ENCODE measurements at places on chromosomes 1 and 21. TPM values are rescaled to one million over a fixed set of nuclear protein-coding genes. Genes with fewer than 3 reads are reported as not detected.

DNA sequence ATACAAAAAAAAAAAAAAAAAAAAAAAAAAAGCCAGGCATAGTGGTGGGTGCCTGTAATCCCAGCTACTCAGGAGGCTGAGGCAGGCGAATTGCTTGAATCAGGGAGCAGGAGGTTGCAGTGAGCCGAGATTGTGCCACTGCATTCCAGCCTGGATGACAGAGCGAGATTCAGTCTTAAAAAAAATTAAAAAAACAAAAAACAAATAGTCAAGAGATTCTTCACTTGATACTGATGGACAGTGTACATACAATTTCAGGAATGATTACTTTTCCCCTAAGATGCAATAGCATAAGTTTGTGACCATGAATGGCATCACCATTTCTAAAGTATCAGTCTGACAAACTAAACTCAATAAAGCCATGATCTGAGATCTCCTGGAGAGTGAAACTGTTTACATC lies 60.8 kb upstream of the IVNS1ABP start:
- no peak overlapping the region for H3K4me3 ChIP-seq
- peaks cover 7% of the 10 kb centered on the region for H3K27me3 ChIP-seq
- peaks cover 15% of the 10 kb centered on the region for H3K4me1 ChIP-seq
- no peaks in the 10 kb centered on the region for H3K36me3 ChIP-seq
- DNase-seq: no peak

DNA sequence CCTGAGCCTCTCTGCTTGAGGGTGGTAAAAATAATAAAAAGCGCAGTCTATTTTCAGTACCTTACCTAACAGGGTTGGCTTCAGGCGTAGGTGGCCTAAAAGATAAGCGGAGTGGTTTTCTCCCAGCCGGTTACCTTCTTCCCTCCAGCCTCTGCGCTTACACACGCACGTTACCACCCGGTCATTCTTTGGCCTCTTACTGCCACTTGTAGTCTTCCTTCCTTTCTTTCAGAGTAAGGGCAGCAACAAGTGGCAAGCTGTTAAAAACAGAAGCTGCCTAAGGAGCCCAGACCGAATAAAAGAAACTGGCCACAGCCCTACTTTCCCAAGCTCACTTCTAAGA lies 35.4 kb downstream of the CLCA1 start:
- peaks cover 12% of the 10 kb centered on the region for H3K4me1 ChIP-seq
- peaks cover 13% of the 10 kb centered on the region for H3K27me3 ChIP-seq

DNA sequence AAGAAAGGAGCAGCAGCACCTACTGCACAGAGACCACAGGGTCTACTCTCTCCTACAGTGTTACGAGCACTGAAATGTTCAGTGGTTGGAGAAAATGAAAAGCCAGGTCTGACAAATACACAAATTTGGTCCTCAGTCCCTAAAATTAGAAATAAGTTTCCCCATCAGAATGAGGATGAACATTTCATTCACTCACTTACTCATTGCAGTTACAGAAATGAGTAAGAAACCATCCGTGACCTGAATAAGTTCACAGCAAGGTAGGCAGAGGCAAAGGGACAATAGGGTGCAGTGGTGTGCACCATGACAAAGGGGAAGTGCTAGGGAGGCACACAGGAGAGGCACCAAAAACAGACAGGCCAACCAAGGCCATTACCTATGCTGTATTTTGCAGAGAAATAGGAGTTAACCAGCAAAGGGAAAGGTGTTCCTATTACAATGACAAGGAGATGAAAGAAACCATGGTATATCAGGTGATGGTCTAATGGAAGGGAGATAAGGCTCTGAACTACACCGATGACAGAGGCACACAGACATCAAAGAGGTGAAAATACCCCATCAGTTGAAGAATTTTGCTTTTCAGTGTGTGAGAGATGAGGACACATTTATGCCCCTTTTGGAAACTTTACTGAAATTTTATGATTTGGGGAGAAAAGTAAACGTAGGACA lies 29.4 kb downstream of the VAV3 start:
- peak; percentile 27 for DNase-seq
- H3K27me3 ChIP-seq: no peaks in the 10 kb centered on the region
- no peaks in the 10 kb centered on the region for H3K36me3 ChIP-seq
- H3K4me3 ChIP-seq: no peak overlapping the region
- H3K27ac ChIP-seq: peak overlapping the region; percentile 34

AKR7A3 gene
- 0.62 TPM for total RNA-seq

- no peaks in the 10 kb centered on the region for H3K4me1 ChIP-seq
- DNase-seq: no peak
- peaks cover 17% of the 10 kb centered on the region for H3K27me3 ChIP-seq
- no peak overlapping the region for H3K4me3 ChIP-seq
These were observed 83.7 kb upstream of the BCL10 start for GRCh38 chr1:85359874-85360721.

- no peak overlapping the region for H3K4me3 ChIP-seq
- H3K27ac ChIP-seq: no peak overlapping the region
- H3K4me1 ChIP-seq: no peaks in the 10 kb centered on the region
- H3K36me3 ChIP-seq: no peaks in the 10 kb centered on the region
These were observed 86.8 kb downstream of the HLX start for GRCh38 chr1:220966041-220966440.

- H3K4me3 ChIP-seq: no peak overlapping the region
- H3K27me3 ChIP-seq: no peaks in the 10 kb centered on the region
- H3K27ac ChIP-seq: no peak overlapping the region
- peaks cover 8% of the 10 kb centered on the region for H3K36me3 ChIP-seq
- DNase-seq: no peak
- peaks cover 10% of the 10 kb centered on the region for H3K4me1 ChIP-seq
These were observed 38.7 kb downstream of the ANKRD13C start for GRCh38 chr1:70315782-70316181.

TSPAN2 gene
- 2.4 TPM for total RNA-seq

VSIG8 gene
- total RNA-seq: not detected

DNA sequence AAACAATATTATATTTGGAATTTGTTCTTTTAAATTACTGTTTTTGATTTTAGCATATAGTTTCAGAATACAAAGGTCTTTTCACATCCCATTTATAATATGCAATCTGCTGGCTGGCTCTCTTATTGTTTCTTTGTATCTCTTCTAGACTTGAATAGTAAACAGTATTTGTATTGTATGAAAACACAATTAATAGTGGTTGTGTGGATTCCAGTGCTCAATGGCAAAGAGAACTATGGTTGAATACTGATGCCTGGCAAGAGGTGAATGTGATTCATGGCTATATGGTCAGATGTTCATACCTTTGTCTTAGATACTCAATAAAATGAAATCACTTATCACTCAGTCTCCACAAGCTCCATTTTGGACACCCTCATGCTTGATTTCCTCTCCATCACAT lies 37.2 kb downstream of the OR6Y1 start:
- no peaks in the 10 kb centered on the region for H3K36me3 ChIP-seq
- no peak overlapping the region for H3K4me3 ChIP-seq
- no peaks in the 10 kb centered on the region for H3K4me1 ChIP-seq
- DNase-seq: no peak
- H3K27ac ChIP-seq: no peak overlapping the region

DNA sequence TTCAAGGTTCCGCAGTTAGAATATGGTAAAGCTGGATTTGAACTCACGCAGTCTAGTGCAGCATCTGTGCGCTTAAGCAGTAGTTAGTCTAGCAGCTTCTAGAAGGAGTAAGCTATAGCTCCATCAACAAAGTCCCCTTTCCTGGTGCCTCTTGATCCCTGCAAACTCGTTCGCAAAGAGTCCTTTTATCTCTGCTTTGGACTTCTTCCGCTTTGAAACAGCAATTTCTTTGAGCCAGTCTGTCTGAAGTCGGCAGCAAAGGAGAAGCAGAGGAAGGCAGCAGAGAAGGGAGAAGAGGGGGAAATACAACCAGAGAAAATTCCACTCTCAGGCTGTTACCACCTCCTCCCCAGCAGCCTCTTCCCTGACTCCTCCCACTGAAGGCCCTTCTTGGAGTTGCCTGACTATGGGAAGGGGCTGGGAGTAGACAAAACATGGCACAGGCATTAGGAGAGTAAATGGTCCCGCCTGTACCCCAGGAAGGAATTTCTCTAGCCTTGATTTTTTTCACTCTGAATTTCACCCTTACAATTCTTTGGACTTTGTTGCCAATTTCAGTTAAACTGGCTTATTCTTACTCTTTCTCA lies 25.9 kb downstream of the HSD3B2 start:
- no peaks in the 10 kb centered on the region for H3K36me3 ChIP-seq
- no peak overlapping the region for H3K4me3 ChIP-seq
- H3K27me3 ChIP-seq: peaks cover 13% of the 10 kb centered on the region
- no peak for DNase-seq
- no peak overlapping the region for H3K27ac ChIP-seq
- H3K4me1 ChIP-seq: no peaks in the 10 kb centered on the region

GRCh38 chr1:98019747-98020146 lies 98.9 kb upstream of the DPYD start:
- H3K4me1 ChIP-seq: no peaks in the 10 kb centered on the region
- H3K36me3 ChIP-seq: no peaks in the 10 kb centered on the region
- peaks cover 16% of the 10 kb centered on the region for H3K27me3 ChIP-seq
- DNase-seq: no peak

DNA sequence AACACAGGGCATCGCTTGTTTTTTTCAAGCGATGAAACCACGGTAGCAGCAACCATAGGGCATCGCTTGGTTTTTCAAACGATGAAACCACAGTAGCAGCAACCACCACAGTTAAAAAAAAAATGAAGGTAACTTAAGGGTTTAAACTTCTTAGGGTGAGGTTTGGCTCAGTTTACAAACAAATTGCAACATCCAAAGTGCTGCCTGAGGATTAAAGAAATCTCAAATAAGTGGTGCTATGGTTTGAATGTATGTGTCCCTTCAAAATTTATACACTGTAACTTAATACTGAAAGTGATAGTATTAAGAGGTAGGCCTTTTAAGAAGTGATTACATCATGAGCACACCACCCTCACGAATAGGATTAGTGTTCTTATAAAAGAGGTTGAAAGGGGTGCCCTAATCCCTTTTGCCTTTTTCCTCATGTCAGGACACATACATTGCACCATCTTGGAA lies 6.4 kb upstream of the GBP5 start:
- H3K4me1 ChIP-seq: peaks cover 84% of the 10 kb centered on the region
- peaks cover 70% of the 10 kb centered on the region for H3K36me3 ChIP-seq
- H3K27me3 ChIP-seq: no peaks in the 10 kb centered on the region
- peak overlapping the region; percentile 97 for H3K27ac ChIP-seq
- peak; percentile 62 for DNase-seq

GRCh38 chr1:94953746-94954145 lies 26.8 kb upstream of the CNN3 start:
- H3K36me3 ChIP-seq: no peaks in the 10 kb centered on the region
- no peak overlapping the region for H3K4me3 ChIP-seq
- no peak overlapping the region for H3K27ac ChIP-seq
- H3K27me3 ChIP-seq: no peaks in the 10 kb centered on the region
- no peaks in the 10 kb centered on the region for H3K4me1 ChIP-seq

GRCh38 chr1:114531094-114531493 lies 20.1 kb upstream of the TRIM33 start:
- H3K36me3 ChIP-seq: no peaks in the 10 kb centered on the region
- no peaks in the 10 kb centered on the region for H3K4me1 ChIP-seq
- no peaks in the 10 kb centered on the region for H3K27me3 ChIP-seq

DNA sequence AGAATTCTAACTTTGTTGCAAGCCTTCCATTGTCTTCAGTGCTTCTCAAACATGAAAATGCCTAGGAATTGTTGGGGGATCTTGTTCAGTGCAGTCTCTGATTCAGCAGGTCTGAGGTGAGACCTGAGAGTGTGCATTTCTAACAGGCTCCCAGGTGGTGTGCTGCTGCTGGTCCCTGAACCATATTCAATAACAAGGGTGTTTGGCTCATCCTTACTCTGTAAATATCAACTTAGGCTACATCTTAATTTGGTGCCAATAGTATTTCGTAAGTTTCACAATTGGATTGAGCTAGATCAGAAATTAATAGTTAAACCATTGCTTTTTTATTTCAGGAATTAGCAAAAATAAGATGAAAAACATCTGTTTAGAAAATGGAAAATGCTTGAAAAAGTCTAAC lies 59.1 kb upstream of the GPR88 start:
- H3K4me1 ChIP-seq: no peaks in the 10 kb centered on the region
- H3K36me3 ChIP-seq: peaks cover 57% of the 10 kb centered on the region
- no peak overlapping the region for H3K4me3 ChIP-seq
- no peak overlapping the region for H3K27ac ChIP-seq

GRCh38 chr1:21307663-21308305 lies 17.5 kb upstream of the ECE1 start:
- peak; percentile 27 for DNase-seq
- no peaks in the 10 kb centered on the region for H3K27me3 ChIP-seq
- peaks cover 11% of the 10 kb centered on the region for H3K36me3 ChIP-seq

DNA sequence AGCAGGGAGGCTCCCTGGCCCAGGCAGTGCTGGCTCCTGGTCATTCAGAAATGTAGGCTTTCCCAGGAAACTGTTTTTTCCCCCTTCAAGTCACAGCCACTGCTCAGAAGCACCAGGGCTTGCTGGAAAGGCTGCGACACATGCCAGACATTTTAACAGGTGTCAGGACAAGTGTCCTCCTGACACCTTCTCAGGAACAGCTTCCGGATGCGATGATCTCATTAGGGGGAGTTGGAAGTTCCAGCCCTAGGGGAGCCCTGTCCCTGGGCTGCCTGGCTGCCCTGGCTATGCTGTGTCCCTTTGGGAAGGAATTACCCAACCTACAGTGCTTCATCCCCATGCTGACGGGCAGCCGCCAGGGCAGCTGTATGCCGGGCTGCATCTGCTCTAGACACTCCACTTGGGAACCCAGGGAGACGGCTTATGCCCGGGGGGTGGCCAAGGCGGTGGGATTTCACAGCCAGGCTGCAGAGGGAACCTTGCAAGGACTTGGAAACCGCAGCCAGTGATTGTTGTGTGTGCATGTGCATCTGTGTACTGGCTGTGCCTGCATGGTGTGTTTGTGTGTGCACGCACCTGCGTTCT lies 41.8 kb downstream of the AJAP1 start:
- no peaks in the 10 kb centered on the region for H3K36me3 ChIP-seq
- H3K4me1 ChIP-seq: no peaks in the 10 kb centered on the region
- no peak overlapping the region for H3K4me3 ChIP-seq
- H3K27ac ChIP-seq: no peak overlapping the region

DNA sequence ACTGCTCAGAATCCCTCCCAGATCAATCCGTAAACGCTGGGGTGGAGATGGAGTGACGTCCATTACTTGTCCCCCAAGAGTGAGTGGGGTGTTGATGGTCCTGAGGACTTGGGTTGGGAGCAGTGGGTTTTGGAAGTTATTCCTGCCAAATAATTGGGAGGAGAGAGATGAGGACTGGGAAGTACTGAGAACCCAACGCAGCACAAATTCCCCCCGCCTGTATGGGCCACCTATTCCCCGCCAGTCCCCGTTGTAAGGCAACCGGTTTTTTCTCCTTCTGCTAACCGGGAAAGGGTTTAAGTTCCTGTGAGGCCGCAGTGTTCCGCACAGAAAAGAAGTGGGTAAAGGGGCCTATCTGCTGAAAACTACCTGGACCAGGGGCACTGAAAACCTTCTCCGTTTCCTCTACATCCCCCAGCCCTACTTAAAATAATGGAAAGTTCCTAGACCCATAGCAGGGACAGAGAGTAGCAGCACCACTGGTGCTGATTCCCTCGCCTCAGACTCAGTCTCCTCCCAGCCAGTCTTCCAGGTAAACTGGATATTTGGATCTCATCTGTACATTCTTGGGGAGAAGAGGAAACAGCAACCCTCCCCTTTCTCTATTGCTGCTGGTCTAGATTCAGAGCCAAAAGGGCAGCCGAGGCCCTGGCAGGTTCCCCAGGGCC lies 738 bp downstream of the LURAP1 start:
- no peaks in the 10 kb centered on the region for H3K36me3 ChIP-seq
- H3K4me1 ChIP-seq: peaks cover 18% of the 10 kb centered on the region
- no peak for DNase-seq
- no peak overlapping the region for H3K27ac ChIP-seq
- no peak overlapping the region for H3K4me3 ChIP-seq

JAM2 gene
- 0.23 TPM for total RNA-seq

- H3K4me1 ChIP-seq: peaks cover 82% of the 10 kb centered on the region
- peaks cover 87% of the 10 kb centered on the region for H3K36me3 ChIP-seq
- no peak for DNase-seq
- H3K4me3 ChIP-seq: no peak overlapping the region
- H3K27me3 ChIP-seq: no peaks in the 10 kb centered on the region
These were observed 14.0 kb downstream of the IFI16 start for GRCh38 chr1:159023723-159024122.

UBE2U gene
- not detected for total RNA-seq

IFI44 gene
- total RNA-seq: 187 TPM

Data from activated CD4-positive, alpha-beta T cell treated with anti-CD3 and anti-CD28 coated beads, Interleukin-2, amount 10 ng/mL, durations not matched to agents 7 days and 5 days (primary cell).